WTC11 (cell line): ENCODE measurements at places on chromosomes 16 and 17. TPM values are rescaled to one million over a fixed set of nuclear protein-coding genes. Genes with fewer than 3 reads are reported as not detected.

- no peak overlapping the region for H3K27ac ChIP-seq
- no peak for DNase-seq
- no peaks in the 10 kb centered on the region for H3K4me1 ChIP-seq
- H3K36me3 ChIP-seq = no peaks in the 10 kb centered on the region
- no peaks in the 10 kb centered on the region for H3K27me3 ChIP-seq
- H3K4me3 ChIP-seq = no peak overlapping the region
Observed at GRCh38 chr16:79947771-79948170, 347.2 kb upstream of the MAF start.

The TAOK2 gene
- 38.3 to 42.4 TPM (median 39.2 TPM) in 3 replicates for total RNA-seq

- H3K27me3 ChIP-seq = no peaks in the 10 kb centered on the region; the same call in 1 of the 2 replicates
- DNase-seq = no peak
- H3K36me3 ChIP-seq = no peaks in the 10 kb centered on the region
- H3K4me3 ChIP-seq = no peak overlapping the region
- no peak overlapping the region for H3K27ac ChIP-seq
- H3K4me1 ChIP-seq = no peaks in the 10 kb centered on the region
Observed at GRCh38 chr16:82993415-82993814, 366.6 kb downstream of the CDH13 start.

GRCh38 chr17:35799942-35800341, 4.5 kb upstream of the MMP28 start:
- H3K36me3 ChIP-seq = no peaks in the 10 kb centered on the region
- H3K4me1 ChIP-seq = peaks cover 2% of the 10 kb centered on the region; the same call in 1 of the 2 replicates
- H3K27me3 ChIP-seq = peaks cover 47% of the 10 kb centered on the region
- DNase-seq = no peak
- H3K4me3 ChIP-seq = no peak overlapping the region
- no peak overlapping the region for H3K27ac ChIP-seq

DNA sequence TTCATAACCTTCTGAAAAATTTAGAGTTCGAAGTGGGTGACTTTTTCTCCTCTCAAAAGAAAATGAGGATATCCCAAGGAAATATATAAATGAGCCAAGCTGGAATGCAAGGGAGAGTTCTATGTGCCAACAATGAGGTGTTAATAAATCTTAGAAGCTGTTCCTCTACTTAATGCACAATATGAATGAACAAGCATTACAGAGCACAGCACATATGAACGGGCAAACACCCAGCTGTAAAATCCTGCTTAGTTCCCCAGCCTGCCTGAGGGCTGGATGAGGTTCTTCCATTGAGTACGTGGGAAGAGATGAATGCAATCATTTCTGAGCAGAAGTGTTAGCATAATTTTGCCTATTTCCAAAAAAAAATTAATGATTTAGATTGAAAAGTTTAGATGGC, 58.1 kb downstream of the WDR59 start:
- peaks cover 42% of the 10 kb centered on the region for H3K36me3 ChIP-seq
- H3K4me3 ChIP-seq = no peak overlapping the region
- no peaks in the 10 kb centered on the region for H3K4me1 ChIP-seq
- H3K27me3 ChIP-seq = no peaks in the 10 kb centered on the region
- no peak for DNase-seq

DNA sequence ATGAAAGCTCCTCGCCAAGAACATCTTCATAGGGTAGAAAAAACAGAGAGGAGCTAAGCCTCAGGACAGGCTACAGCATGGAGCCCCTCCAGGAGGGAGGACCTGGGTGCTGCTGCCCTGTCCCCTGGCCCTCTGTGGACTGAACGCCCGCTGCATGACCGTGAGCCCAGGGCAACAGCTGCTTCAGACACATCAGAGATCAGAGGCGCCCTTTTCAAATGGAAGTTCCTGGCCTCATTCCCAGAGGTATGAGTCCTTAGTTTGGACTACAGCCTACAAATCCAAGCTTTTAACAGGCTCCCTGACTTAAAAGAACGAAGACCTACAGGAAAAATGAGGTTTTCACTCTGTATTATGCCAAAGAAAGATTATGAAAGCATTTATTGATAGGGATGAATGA, 48.5 kb downstream of the ZNF18 start:
- no peak overlapping the region for H3K4me3 ChIP-seq
- no peaks in the 10 kb centered on the region; the same call in 1 of the 2 replicates for H3K27me3 ChIP-seq
- H3K4me1 ChIP-seq = peaks cover 5% of the 10 kb centered on the region
- DNase-seq = no peak

GRCh38 chr17:14143688-14144087, 74.4 kb downstream of the COX10 start:
- peaks cover 2% of the 10 kb centered on the region; the same call in 1 of the 2 replicates for H3K36me3 ChIP-seq
- DNase-seq = no peak
- H3K4me1 ChIP-seq = peaks cover 37% of the 10 kb centered on the region
- no peaks in the 10 kb centered on the region for H3K27me3 ChIP-seq
- H3K27ac ChIP-seq = peak overlapping the region; percentile 6

- no peak overlapping the region; the same call in 1 of the 2 replicates for H3K27ac ChIP-seq
- H3K36me3 ChIP-seq = peaks cover 2% of the 10 kb centered on the region; the same call in 1 of the 2 replicates
- no peaks in the 10 kb centered on the region for H3K27me3 ChIP-seq
- DNase-seq = no peak
Observed at GRCh38 chr17:73371285-73371684, 59.5 kb upstream of the CDC42EP4 start.

- no peaks in the 10 kb centered on the region for H3K36me3 ChIP-seq
- H3K4me1 ChIP-seq = no peaks in the 10 kb centered on the region
- H3K4me3 ChIP-seq = no peak overlapping the region
- no peak overlapping the region for H3K27ac ChIP-seq
Observed at GRCh38 chr17:45353043-45353442, 36.2 kb upstream of the MAP3K14 start.

The MFSD6L gene
- 4.0 to 5.2 TPM (median 4.5 TPM) in 3 replicates for total RNA-seq

GRCh38 chr17:70423562-70423961, 254.2 kb downstream of the KCNJ2 start:
- H3K4me1 ChIP-seq = peaks cover 15% of the 10 kb centered on the region
- H3K27me3 ChIP-seq = no peaks in the 10 kb centered on the region
- no peak overlapping the region for H3K27ac ChIP-seq
- no peaks in the 10 kb centered on the region for H3K36me3 ChIP-seq

The GAS7 gene
- total RNA-seq = 12.3 to 13.9 TPM (median 13.4 TPM) in 3 replicates

GRCh38 chr17:63240106-63240505, 206.0 kb downstream of the CYB561 start:
- peaks cover 2% of the 10 kb centered on the region; the same call in 1 of the 2 replicates for H3K4me1 ChIP-seq
- no peaks in the 10 kb centered on the region for H3K27me3 ChIP-seq
- H3K27ac ChIP-seq = no peak overlapping the region
- no peak for DNase-seq
- H3K4me3 ChIP-seq = no peak overlapping the region
- 0 out of 2 replicates have a peak, but pooled peaks cover 8% of the 10 kb centered on the region for H3K36me3 ChIP-seq

GRCh38 chr17:79420318-79421243, 190.3 kb downstream of the RBFOX3 start:
- H3K4me3 ChIP-seq = no peak overlapping the region
- no peaks in the 10 kb centered on the region for H3K4me1 ChIP-seq
- no peaks in the 10 kb centered on the region for H3K36me3 ChIP-seq
- H3K27me3 ChIP-seq = no peaks in the 10 kb centered on the region
- no peak overlapping the region for H3K27ac ChIP-seq
- no peak for DNase-seq

GRCh38 chr17:77299256-77300015, 158.7 kb downstream of the SEC14L1 start:
- peaks cover 14% of the 10 kb centered on the region for H3K4me1 ChIP-seq
- H3K27ac ChIP-seq = no peak overlapping the region

The GAS2L2 gene
- total RNA-seq = 0.07 to 0.30 TPM (median 0.15 TPM) in 3 replicates

DNA sequence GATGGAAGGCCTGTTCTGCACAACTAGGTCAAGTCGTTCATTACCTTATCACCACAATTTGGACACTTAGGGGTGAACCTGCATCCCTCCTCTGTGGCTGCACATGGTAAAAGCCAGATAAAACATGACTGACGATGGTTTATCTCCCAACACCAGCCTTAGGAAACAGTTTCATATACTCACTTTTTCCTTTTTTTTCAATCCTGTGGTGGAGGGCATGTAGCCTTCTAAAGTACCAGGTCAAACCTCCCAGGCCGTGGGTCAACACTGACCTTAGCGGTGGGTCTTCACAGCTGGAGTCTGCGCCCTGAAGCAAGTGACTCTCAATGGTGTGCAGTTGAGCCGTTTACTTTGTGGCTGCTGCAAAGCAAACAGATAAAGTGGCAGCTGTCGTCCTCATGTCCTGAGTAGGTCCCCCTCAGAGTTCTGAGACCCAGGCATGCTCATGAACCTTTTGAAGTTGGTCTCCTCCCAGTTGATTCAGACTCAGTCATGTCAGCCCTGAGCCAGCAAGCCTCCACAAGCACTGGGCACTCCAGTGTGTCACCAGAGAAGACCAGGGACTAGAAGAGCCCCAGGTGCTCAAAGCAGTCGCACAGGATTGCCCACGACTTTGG, 5.9 kb downstream of the FAHD1 start:
- peaks cover 3% of the 10 kb centered on the region for H3K27me3 ChIP-seq
- H3K4me1 ChIP-seq = peaks cover 10% of the 10 kb centered on the region; the same call in 1 of the 2 replicates
- H3K36me3 ChIP-seq = no peaks in the 10 kb centered on the region
- H3K27ac ChIP-seq = no peak overlapping the region
- H3K4me3 ChIP-seq = no peak overlapping the region

GRCh38 chr17:81512562-81513371, at the start of gene ACTG1:
Gene ACTG1 (minus strand): TSS chr17:81512799. CDS start chr17:81512354, 445 bp downstream.
- peaks cover 10% of the 10 kb centered on the region; the same call in 1 of the 2 replicates for H3K27me3 ChIP-seq
- H3K4me3 ChIP-seq = peak within 1 kb of the TSS; percentile 99
- DNase-seq = peak; percentile 88

- H3K4me1 ChIP-seq = peaks cover 13% of the 10 kb centered on the region
- H3K27me3 ChIP-seq = no peaks in the 10 kb centered on the region
- no peak for DNase-seq
- no peak overlapping the region for H3K4me3 ChIP-seq
- H3K36me3 ChIP-seq = peaks cover 17% of the 10 kb centered on the region
Observed at GRCh38 chr17:38912221-38912813, 13.1 kb upstream of the LASP1NB start.

The OR1E2 gene
- not detected in 3 replicates for total RNA-seq

The HAS3 gene
- 54.4 to 66.9 TPM (median 56.0 TPM) in 3 replicates for total RNA-seq

The OR3A2 gene
- not detected in 3 replicates for total RNA-seq

DNA sequence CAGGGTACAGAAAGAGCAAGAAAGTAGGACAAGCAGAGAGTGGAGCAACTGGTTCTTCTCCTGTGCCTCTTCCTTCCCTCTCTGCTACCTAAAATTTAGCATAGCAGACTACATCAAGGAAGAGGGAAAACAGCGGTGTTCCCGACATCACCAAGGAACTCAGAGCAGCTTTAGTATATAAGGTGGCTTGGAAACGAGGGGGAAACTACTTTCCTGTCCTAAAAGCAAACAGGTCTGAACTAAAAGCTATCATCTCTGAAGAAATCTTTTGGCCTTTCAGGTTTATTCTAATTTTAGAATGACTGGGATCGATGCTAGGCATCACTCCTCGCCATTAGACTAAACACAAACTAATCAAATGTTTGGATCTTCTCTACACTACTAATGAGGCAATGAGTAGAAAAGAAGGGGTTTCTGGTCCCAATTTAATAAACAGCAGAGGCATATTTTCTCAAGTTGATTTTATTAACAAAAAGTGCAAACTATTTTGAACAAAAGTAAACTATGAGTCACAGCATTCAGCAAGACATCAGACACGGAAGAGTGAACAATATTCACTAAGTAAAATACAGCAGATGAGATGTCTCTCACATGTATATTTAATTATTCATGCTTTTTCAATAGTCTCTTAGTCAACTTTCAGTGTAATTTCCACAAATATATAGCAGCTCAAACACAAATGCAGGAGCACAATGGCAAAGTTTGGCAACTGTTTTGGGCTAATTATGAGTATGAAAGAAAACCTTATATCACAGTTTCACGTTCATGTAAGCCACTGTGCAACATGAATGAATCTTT, 108.7 kb downstream of the TRIM37 start:
- no peaks in the 10 kb centered on the region for H3K27me3 ChIP-seq
- H3K36me3 ChIP-seq = peaks cover 30% of the 10 kb centered on the region
- no peak for DNase-seq
- no peak overlapping the region for H3K27ac ChIP-seq
- H3K4me3 ChIP-seq = no peak overlapping the region

The GFOD2 gene
- total RNA-seq = 19.3 to 29.5 TPM (median 22.8 TPM) in 3 replicates

The HSD17B1 gene
- 1.5 to 1.6 TPM (median 1.5 TPM) in 3 replicates for total RNA-seq

- peak; percentile 71 for DNase-seq
- H3K4me1 ChIP-seq = peaks cover 7% of the 10 kb centered on the region
- no peak overlapping the region for H3K4me3 ChIP-seq
- H3K36me3 ChIP-seq = no peaks in the 10 kb centered on the region
- H3K27me3 ChIP-seq = peaks cover 12% of the 10 kb centered on the region
- no peak overlapping the region; the same call in 1 of the 2 replicates for H3K27ac ChIP-seq
Observed at GRCh38 chr17:61425682-61426481, 26.2 kb downstream of the TBX2 start.

DNA sequence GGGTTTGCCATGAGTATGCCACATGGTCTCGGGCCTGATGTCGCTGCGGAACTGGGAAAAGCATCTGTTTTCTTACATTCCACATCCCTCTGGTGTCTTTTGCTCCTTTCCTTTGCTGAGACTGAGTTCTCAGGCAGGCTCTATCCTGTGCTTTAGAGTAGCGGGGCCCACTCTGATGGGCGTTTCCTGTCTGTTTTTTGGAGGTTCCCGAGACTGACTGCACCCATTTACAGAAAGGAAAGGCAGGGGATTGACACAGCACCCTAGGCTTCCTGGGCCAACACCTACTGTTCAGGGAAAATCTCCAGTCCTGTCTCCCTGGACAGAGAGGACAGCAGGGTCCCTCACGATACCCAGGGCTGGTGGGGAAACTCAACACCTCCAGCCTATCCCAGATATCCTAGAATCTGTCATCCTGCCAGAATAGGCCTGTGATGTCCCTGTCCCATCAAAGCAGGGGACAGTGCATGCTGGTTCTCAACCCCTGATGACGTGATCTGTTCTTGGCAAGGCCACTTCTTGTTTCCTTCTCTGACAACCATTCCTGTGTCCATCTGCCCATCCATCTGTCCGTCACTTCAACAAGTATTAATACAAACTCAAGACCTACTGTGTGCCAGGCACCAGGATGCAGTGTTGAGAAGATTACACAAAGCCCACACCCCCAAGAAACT, 42.2 kb downstream of the ACTG1 start:
- no peak for DNase-seq
- no peaks in the 10 kb centered on the region for H3K4me1 ChIP-seq
- no peaks in the 10 kb centered on the region; the same call in 1 of the 2 replicates for H3K27me3 ChIP-seq
- H3K36me3 ChIP-seq = no peaks in the 10 kb centered on the region

- DNase-seq = peak; percentile 97
- H3K4me1 ChIP-seq = peaks cover 44% of the 10 kb centered on the region
- H3K27ac ChIP-seq = peak overlapping the region; percentile 99
- peaks cover 17% of the 10 kb centered on the region for H3K36me3 ChIP-seq
- peaks cover 2% of the 10 kb centered on the region; the same call in 1 of the 2 replicates for H3K27me3 ChIP-seq
- H3K4me3 ChIP-seq = peak overlapping the region; percentile 86
Observed at GRCh38 chr16:3021449-3022207, 1.5 kb downstream of the TNFRSF12A start.
